ENCODE measurements at places on chromosomes 12 and 14.

DNA sequence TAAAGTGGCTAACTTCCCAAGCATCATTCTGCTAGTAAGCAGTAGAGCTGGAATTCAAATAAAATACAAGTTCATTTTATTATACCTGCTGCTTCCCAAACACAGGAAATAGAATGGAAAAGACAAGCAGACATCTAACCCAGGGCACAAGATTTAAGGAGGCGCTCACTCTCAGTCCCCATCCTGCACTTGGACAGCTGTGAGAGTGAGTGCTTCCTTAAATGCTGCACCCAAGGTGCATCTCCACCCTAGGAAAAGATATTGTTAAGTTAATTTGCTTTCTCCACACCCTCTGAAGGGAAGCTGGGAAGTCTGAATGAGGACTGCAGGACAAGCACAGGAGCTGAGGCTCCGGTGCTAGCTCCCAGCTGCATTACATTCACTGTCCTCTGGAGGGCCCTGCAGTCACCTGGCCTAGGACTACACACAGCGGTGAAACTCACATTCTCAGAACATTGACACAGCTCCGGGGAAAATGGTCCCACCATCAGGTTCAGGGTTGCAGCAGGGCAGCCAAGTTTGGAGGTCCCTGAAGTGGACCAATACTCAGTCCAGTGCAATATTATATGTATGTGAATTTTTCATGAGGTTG, 14.2 kb downstream of the HEBP1 start:
- peak; percentile 31 for DNase-seq

DNA sequence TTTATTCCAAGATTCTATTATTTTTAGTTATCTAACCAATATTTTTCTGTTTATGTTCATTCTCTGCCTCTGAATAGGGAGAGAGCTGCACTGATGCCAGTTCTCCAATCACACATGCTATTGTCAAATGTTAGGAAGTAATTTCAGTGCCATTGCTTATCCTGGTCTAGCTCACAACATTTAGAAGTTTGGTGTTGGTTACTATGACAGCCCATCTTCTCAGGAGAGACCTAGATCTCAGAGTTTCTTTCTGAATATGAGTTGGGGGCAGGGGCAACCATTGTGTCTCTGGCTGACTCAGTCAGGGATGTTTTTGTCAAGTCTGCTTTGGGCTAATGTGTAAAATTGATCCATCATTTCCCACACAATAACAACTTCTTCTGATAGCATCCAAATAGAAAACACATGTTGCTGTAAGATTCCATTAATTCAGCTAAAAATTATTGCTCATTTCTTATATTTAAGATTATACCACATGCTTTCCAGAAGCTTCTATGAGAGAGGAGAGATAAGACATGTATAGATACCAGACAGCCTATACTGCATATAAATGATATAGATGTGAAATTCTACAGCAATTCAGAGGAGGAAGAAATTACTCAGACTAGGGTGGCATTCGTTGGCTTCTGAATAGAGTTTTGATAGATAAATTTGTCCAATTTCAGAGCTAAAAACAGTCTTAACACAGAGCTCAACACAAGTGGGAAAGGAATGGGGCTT, 64.8 kb downstream of the DACT1 start:
- no peak for DNase-seq

- DNase-seq = no peak
Measured at GRCh38 chr14:85762526-85762925, 232.6 kb downstream of the FLRT2 start.

DNA sequence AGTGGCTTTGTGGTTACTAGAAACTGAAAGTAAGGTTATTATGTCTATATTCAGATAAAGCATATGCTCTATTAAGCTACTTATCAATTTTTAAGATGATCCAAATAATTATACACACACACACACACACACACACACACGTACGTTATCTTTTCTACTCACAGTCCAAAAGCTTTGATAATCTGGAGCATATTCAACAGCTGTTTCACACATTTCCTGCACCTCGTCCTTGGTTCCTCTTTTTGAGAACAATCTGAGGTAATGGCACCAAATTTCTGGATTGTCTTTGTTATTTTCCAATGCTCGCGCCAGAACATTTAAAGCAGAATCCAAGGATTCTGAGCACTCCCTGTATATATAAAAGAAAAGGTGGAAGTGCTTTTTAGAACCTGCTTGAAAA, 37.5 kb downstream of the ZFC3H1 start:
- DNase-seq = no peak

- no peak for DNase-seq
Measured at GRCh38 chr12:449203-449602, 10.5 kb upstream of the B4GALNT3 start.

DNA sequence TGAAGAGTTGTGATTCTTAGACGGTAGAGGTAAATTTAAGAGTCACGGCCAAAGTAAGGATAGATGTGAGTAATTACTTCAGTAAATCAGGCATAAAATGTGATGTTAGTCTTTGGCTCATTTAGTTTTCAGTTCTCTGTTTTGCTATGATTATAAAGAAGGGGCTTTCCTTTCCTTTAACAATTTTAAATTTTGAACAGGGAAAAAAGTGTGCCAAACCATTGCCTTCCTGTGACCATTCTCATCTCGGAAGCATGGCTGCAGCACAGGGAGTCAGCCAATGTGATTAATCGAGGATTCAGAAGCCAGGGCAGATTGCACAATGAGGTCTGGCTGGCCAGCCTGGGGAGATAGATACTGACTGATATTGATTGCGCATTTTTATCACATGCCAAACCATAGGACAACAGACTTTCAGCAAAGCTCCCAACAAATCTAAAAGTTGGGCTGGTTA, 480.2 kb upstream of the PRICKLE1 start:
- DNase-seq = no peak

GRCh38 chr14:21852061-21852664, 178.5 kb upstream of the OR4E1 start:
- peak; percentile 13 for DNase-seq

DNA sequence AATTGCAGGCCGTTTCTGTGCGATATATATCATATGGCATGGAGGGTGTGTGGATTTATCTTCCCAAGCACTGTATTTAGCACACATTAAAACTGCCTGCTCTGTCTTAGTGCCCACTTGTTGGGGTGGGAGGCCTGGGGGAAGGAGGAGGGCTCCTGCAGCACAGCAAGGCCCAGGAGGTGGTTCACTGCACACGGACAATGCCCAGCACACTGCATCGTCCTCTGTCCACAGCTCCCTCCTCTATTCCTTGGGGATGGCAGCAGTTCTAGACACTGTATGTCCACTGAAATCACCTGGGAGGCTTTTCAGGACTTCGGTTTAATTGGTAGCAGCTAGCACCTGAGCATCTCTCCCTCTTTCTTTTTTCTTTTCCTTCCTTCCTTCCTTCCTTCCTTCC, 161.2 kb downstream of the KTN1 start:
- no peak for DNase-seq

GRCh38 chr12:6936194-6936635, 7.4 kb upstream of the RNU7-1 start:
- no peak for DNase-seq

DNA sequence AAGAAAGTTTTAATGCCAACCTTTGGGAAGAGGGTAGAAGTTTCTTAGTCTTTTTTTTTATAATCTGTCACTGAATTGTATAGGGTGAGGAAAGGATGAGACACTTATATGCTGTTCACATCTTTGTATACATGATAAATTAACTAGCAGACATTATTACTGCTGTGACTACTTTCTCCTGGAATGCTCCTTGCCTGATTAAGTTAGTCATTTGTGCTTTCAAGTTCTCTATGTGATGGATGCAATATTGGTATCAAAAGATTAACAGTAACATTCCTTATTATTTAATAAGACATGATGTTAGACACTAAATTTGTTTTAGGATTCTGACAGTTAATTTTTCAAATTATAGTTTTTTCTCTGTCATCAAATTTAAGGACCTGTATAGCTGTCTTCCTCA, 223.4 kb upstream of the GARIN2 start:
- peak; percentile 48 for DNase-seq

- no peak for DNase-seq
Measured at GRCh38 chr12:25757037-25757665, 201.3 kb upstream of the RASSF8 start.

GRCh38 chr14:100303179-100303578, 3.1 kb downstream of the SLC25A29 start:
- no peak for DNase-seq

GRCh38 chr12:1808798-1809480, 11.4 kb upstream of the LRTM2 start:
- DNase-seq = no peak

All from A172 (cell line).